ENCODE measurements at places on chromosomes 3 and 15.

GRCh38 chr3:89227218-89227617 is 119.8 kb downstream of the EPHA3 start:
- peak; percentile 30 for DNase-seq

DNA sequence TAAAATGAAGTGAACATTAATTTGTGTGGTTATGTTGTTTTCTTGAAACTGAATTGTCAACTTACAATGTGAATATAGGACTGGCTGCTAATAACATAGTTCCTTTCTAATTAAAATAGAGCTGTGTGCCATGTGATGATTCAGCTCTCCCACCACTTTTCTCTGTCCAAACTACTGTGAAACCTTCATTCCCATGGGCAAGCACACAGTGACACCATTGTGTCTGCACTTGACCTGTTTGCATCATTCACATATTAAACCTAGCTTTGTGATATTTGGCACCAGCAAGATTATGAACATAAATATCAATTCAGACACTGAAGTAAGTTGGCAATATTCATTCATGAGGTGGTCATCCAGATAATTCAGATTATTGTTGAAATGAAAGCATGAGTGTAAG is 78.8 kb upstream of the TCF12 start:
- no peak for DNase-seq

- no peak for DNase-seq
These were observed 5.6 kb upstream of the SLC33A1 start for GRCh38 chr3:155859859-155860258.

- no peak for DNase-seq
These were observed 94.4 kb downstream of the DTWD1 start for GRCh38 chr15:49715211-49715610.

DNA sequence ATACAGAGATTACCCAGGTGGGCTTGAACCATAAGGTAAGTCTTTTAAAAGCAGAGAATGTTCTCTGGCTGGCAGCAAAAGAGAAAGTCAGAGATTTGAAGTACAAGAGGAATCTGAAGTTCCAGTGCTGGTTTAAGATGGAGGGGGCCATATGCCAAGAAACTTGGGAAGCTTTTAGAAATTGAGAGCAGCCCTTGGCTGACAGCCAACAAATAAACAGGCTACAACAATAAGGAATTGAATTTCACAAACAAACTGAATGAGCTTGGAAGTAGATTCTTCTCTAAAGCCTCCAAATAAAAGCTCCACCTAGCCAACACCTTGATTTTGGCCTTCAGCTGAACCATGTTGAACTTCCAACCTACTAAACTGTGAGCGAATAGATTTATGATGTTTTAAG is 85.7 kb downstream of the TRIM42 start:
- no peak for DNase-seq

- DNase-seq: no peak
These were observed 524.4 kb downstream of the NSUN3 start for GRCh38 chr3:94587291-94587690.

DNA sequence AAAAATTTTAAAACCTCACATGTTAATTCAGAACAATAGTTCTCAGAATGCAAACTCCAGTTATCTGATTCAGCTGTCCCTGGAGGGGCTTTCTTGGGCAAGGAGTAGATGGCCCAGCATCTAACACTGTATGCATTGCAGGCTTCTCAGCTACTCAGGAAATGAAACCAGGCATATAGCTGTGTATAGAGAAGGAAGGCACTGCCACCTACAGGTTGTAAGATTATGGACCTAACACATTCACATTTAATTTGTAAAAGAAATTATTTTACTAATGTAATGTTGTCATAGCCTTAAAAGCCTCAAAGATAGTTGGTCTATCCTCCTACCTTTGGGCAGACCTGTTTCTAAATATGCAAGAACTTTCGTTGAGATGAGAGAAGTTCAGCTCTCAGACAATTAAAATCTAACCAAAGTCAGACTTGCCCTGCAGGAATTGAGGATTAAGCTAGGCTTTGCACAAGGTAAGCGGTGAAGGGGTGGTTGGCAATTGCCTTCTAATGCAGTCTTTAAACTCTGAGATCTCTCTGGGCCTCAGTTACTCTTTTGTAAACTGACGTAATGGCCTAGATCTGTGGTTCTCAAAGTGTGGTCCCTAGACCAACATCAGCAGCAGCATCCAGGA is 132.8 kb upstream of the SLC24A5 start:
- DNase-seq: no peak

DNA sequence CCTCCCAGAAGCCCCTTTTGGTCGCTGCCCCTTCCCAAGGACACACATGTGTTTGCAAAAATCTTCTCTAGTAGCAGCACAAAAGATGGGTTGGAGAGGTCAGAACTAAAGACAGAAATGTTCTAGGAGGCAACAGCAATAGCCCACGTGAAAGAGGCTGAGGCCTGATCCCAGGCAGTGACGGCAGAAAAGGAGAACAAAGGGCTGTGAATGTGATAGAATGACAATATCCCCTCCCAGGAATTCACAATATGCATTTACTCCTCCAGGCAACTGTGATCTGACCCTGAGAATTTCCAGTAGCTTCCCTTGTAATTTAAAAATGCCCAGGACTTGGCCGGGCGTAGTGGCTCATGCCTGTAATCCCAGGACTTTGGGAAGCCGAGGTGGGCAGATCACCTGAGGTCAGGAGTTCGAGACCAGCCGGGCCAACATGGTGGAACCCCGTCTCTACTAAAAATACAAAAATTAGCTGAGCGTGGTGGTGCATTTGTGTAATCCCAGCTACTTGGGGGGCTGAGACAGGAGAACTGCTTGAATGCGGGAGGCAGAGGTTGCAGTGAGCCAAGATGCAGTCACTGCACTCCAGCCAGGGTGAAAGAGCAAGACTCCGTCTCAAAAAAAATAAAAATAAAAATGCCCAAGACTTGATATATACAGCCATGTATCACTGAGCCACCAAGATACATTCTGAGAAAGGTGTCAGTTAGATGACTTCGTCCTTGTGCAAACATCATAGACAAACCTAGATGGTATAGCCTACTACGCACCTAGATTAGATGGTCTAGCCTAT is 43.6 kb upstream of the PIAS1 start:
- DNase-seq: no peak

- no peak for DNase-seq
These were observed 1092.0 kb downstream of the NAALADL2 start for GRCh38 chr3:175951047-175951694.

- no peak for DNase-seq
These were observed 257.5 kb downstream of the SHQ1 start for GRCh38 chr3:72590732-72591221.

- no peak for DNase-seq
These were observed 962.3 kb downstream of the EPHA3 start for GRCh38 chr3:90069748-90070147.

DNA sequence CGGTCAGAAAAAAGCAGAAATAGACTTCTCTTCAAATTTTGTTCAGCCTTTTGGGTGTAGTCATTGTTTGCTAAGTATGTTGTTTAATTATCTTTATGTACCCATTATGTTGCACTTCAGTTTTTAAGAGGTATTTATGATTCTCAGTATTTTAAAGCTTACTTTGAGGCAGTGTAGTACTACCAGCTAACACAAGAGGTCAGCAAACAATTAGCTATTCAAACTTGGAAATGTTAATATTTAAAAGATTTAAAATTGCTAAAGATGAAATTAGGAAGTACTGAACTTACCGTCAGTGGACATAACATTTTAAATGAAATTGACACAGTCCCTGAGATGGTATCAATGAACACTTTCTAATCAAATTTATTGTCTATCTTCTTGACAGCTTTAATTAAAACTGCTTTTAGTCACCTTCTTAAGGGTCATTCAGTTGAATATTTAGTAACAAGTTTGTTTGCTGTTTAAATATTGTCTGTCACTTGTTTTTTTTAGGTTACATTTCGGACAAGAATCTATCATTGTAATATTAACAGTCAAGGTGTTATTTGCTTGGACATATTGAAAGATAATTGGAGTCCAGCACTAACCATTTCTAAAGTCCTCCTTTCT is 28.1 kb downstream of the NKIRAS1 start:
- DNase-seq: no peak

- DNase-seq: peak; percentile 75
These were observed 716.8 kb upstream of the BCHE start for GRCh38 chr3:166554023-166554422.

- DNase-seq: no peak
These were observed 15.3 kb downstream of the APBA2 start for GRCh38 chr15:28900892-28901586.
